Stimulated activated CD8-positive, alpha-beta memory T cell treated with anti-CD3 and anti-CD28 coated beads, Interleukin-4, amount 100 ng/mL, for 1 hour (primary cell): ENCODE measurements at places on chromosomes 2 and 18.

GRCh38 chr2:158395166-158395565 is 61.4 kb downstream of the CCDC148 start:
- no peak for DNase-seq

GRCh38 chr2:28048341-28048740 is 157.8 kb downstream of the BABAM2 start:
- no peak for DNase-seq

GRCh38 chr18:46755315-46756024 is 1.4 kb downstream of the ST8SIA5 start:
- DNase-seq = no peak

DNA sequence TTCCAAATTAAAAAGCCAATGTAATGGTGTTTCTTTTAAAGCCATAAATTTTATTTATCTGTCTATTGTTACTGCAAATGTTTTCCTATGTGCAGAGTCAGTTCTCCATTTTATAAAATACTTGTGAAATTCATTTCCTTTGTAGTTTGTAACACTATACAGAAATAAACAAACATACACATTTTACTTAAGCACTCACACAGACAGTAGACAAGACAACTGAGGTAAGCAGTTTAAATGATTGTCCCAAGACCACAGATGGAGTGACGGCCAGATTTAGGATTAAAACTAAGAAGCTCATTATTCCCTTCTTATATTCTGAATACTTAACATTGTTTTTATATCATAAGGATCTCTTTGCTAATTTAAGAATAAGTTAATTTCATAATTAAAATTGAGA is 100.9 kb downstream of the BAZ2B start:
- no peak for DNase-seq

DNA sequence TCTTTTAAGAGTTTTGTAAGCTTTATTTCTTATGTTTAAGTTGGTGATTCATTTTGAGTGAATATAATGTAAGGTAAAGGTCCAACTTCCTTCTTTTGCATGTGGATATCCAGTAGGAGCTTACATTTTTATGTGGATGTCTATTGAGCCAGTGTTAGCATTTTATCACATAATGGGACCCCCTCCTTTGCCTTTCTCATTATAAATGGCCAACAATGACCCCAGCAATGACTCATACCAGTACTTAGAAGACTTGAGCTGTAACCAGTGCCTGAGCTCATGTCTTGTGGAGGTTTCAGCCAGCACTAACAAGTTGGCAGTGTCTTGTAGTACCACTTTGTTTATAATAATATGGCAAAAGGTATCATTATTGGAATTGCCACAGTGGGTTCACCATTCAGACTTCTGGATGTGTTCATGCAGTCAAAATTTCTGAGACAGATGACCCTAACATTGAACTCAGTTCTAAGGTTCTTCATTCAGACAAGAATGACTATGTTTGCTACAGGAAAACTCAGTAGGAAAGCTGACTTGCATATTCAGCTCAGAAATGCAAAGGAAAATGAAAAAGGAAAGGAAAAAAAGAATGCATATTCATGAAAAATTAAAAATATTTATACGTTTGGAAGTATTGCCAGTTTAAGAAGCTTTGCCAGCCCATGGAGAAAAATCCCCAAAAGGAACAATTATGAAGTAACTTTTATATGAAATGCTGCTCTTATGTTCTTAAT is 41.0 kb downstream of the CDKL4 start:
- DNase-seq = no peak

DNA sequence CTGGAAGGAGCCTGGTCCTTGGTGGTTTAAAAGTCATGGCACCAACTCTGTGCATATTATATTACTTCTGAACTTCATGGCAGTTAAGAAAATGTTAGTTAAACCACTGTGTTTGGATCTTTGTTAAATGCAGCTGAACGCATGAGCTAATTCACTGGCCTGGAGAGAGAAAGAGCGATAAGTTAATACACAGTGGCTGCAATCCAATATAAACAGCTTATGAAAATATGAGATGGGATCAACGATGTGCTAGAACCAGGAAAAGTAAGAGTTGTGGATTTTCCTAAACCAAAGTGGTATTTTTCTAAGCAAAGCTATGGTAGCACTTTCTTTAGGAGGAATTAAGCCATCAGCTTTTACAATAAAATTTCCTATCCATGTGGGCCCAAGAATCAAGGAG is 326.7 kb downstream of the MTX2 start:
- no peak for DNase-seq

GRCh38 chr18:12027046-12027445 is 45.7 kb downstream of the IMPA2 start:
- DNase-seq = no peak

GRCh38 chr18:35062408-35062807 is 21.2 kb downstream of the MAPRE2 start:
- no peak for DNase-seq

GRCh38 chr2:242022550-242023290 is 153.2 kb downstream of the RTP5 start:
- DNase-seq = no peak

DNA sequence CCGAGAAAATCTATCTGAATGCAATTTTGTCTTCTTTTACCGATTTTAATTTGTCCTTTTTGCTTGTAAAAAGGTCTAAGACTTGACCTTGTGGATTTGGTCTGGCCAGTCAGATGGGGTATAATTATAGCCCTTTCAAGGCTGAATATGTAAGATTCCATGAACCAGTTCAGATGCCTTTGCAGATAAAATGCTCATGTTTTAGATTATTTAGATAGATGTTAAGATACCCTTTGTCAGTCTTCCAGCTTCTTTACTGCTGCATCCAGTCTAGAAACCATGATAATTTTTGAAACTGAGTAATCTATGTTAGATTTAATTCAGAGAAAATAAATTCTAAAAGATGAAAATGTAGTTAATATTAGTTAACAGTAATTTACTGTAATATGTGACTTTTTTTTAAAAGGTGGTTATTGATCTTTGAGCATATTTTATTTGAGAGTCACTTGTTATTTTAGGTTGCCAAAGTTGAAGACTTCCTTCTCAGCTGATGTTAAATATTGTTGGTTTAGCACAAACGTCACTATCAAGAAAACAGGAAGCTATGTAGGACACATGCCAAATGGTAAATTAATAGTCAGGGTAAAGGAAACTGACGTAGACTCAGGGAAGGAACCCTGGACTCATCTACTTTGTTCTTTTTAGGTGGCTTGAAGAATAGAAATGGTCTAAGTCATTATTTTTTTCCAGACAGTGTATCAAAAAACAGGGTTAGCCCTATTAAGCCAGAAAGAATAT is 29.8 kb downstream of the BABAM2 start:
- DNase-seq = no peak

GRCh38 chr2:118351796-118352195 is 263.5 kb downstream of the INSIG2 start:
- DNase-seq = no peak

- no peak for DNase-seq
Measured at GRCh38 chr18:59268721-59269562, 4.3 kb downstream of the RAX start.

- no peak for DNase-seq
Measured at GRCh38 chr2:237413777-237414661, at the start of gene COL6A3. Gene COL6A3, minus strand, starts transcription at chr2:237414164. Its CDS starts 17,347 bp downstream, at chr2:237396817.

DNA sequence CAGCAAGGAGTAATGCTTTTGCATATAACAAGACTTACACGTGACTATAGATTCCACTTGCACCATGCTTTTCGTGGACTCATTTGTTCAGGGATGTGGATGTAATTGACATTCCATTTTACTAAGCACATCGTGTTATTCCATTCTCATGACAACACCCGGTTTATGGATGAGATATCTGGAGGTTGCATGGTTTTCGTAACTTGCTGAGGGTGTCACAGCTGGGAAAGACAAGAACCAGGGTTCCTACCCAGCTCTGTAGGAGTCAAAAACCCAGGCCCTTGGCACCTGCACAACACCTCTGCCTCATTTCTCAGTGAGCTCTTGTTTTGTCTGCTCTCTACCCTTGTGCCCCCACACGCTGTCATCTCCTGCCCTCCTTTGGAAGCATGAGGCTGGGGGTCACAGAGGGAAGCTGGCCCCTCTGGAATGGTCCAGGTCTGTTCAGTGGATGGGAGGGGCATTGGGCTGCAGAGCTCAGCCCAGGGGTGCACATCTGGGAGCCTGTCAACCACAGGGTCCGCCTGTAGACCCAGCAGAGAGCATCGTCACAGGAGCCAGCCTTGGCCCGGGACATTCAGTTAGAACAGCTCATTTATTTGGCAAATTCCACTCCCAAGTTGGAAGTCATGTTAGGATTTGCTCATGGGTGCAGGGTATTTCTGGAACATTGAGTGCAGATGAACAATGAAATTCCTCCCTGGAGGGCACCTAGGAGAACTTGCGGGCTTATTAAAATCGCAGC is 120.1 kb upstream of the TWIST2 start:
- DNase-seq = no peak

GRCh38 chr18:75206452-75207309 is 2.3 kb downstream of the PTGR3 start:
- DNase-seq = no peak
